ENCODE measurements at places on chromosomes 7 and 10.

DNA sequence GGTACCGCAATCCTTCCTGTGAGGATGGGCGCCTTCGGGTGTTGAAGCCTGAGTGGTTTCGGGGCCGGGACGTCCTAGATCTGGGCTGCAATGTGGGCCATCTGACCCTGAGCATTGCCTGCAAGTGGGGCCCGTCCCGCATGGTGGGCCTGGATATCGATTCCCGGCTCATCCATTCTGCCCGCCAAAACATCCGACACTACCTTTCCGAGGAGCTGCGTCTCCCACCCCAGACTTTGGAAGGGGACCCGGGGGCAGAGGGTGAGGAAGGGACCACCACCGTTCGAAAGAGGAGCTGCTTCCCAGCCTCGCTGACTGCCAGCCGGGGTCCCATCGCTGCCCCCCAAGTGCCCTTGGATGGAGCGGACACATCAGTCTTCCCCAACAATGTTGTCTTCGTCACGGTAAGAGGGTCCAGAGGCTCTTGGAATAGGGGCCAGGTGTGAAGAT, 1.7 kb downstream of the MEPCE start:
- no peak for DNase-seq

DNA sequence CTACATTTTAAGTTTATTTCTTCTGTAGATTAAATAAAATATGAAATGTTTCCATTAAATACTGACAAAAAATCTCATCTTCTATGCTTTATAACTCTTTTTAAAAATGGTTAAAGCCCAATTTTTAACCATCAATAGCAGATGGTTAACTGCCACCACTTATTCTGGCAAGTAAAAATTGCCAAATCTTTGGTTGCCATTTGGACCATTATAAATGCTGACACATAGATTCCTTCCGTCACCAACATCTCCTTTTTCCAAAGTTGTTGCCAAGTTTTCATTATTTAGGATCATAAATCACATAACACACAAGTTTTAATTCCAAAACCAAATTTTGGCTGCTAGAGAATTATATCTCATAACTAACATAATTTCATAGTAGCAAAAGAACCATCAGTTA, 1614.3 kb downstream of the REEP3 start:
- no peak for DNase-seq

- DNase-seq = no peak
Measured at GRCh38 chr7:158452331-158452730, 135.3 kb downstream of the PTPRN2 start.

DNA sequence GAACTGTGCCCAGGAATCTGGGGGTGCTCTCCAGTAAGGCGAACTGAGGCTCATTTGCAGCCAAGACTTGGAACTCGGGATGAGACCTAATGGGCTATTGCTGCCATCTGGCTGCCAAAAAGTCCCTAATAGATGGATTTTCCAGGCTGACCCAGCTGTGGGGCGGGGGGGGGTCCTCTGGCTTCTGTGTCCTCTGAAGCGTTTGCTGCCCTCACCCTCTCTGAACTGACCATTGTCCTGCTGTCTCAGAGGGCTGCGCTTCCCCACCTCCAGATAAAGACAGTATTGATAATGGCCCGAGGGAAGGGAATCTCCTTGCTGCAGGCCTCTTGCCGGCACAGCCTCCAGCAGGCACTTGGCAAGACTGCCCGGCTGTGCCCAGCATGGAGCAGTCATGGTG, 46.6 kb downstream of the CLEC2L start:
- no peak for DNase-seq

GRCh38 chr7:100467638-100468373, 3.7 kb upstream of the SPACDR start:
- DNase-seq = no peak

DNA sequence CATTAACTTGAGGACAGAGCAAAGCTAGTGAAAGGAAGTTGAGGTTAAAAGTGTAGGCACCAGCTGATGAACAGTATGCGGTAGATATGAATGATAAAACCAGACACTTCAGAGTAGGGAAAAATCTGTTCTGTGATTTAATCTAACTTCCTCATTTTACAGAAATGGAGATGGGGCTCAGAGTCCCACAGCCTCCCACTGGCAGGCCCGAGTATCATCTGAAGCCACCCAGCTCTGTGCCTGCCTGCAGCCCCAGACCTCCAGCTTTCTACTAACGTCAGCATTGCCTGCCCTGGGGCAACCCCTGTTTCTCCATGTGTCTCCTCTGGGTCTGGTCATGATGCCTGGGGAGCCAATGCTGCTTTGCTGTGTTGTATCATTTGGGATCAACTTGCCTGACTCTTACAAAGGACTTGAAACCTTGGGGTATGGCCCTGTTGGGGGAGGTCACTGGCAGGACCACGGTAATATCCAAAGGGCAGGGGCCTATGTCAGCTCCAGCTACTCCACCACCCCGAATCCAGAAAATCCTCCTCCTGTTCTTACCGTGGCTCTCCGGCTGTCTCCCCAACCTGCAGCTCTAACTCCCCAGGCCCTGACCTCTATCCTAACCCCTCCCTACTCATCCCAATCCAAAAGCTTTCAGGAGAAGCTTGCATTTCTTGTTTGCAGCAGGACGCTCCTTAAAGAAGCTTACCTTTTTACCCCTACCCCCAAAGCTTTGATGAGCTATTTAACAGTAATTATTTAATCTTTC, 56.2 kb upstream of the NPY start:
- no peak for DNase-seq

- no peak for DNase-seq
Measured at GRCh38 chr7:95631527-95631926, 35.2 kb upstream of the PDK4 start.

DNA sequence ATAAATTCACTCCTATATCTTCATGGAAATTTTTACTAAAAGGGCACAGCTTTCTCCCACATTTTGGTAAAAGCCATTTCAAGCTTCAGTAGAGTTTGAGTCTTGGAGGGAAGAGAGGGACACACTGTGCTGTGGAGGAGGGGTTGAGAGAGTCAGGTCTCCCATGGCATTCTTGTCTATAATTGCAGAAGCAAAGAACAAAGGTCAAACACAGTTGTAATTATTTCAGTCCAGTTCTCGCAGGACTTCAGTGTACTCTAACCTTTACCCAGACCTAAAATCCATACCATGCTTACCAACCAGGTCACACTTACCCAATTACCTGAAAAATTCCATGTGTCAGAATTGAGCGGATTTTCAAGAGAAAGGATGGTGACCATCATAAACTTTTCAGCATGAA, 298.4 kb downstream of the XPNPEP1 start:
- no peak for DNase-seq

DNA sequence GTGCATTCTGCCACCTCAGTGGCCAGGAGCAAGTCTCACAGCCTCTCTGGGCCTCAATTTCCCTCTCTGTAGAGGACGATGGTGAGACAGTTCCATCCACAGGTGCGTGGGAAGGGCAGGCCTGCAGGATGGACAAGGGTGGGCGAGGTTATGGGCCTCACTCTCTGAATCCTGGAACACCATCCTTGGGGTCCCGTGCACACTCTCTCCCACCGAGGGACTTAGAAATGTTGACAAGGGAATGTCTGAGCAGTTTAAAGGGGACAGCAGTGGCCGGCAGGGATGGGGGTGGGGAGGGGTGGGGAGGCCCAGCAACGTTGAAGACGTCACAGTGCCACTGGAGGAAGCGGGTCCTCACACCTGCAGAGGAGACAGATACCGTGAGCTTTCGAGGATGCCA, 111.5 kb downstream of the FOXL3 start:
- no peak for DNase-seq

- no peak for DNase-seq
Measured at GRCh38 chr10:75038335-75038734, 73.1 kb upstream of the SAMD8 start.

DNA sequence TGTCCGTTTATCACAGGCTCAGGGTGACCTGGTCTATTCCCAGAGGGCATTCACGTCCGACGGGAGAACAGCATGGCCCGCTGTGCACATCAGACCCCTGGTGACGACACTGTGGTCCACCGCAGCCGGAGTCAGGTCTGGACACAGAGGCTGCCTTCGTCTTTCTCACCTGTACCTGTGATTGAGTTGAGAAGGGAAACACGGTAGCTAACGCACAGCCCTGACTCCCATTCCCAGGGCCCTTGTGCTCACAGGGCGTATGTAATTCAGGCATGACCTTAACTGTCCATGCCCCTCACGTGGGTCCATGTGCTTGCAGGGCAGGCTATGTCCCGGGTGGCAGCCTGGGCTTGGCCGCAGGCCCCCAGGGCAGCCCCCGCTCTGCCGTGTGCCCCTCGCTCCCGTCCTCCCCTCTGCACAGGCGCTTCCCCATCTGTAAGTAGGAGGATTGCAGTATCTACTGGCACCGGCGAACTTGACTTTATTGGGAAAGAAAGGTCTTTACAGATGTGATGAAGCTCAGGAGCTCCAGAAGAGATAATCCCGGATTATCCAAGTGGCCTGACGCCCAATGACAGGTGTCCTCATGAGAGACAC, 221.3 kb upstream of the TCERG1L start:
- DNase-seq = no peak

DNA sequence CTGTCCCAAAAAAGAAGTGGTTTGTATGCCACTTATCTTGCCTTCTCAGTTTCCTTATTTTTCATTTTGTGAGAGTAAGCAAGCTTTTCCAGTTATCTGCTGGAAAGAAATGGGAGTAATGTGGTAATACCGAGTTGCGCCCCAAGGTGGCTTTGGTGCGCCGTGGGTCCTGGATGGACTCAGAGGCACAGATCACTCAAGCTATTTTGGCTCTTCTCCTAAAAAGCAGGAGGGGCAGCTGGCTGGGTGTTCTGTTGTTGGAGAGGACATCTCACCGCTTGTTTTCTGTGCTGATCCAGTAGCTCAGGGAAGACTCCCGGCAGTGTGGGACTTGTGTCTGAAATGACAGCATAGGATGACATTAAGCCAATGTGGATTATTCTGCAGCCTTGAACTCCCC, 16.4 kb downstream of the PRKRIP1 start:
- peak; percentile 59 for DNase-seq

DNA sequence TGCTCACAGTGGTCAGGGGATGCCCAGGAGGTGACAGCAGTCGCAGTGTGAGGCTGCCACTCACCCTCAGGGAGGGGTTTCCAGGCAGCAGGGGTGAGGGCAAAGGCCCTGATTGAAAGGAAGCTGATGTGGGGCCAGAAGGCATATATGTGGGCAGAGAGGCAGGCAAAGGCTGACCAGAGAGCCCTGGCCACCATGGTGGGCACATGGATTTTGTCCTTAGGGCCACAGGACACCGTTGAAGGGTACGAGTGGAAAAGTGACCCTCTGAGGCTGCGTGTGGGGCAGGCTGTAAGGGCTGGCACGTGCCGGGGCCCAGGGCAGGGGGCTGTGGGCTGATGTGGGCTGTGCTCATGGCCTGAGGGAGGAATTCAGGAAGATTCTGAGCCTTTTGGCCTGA, 57.5 kb upstream of the ZNF32 start:
- DNase-seq = no peak

DNA sequence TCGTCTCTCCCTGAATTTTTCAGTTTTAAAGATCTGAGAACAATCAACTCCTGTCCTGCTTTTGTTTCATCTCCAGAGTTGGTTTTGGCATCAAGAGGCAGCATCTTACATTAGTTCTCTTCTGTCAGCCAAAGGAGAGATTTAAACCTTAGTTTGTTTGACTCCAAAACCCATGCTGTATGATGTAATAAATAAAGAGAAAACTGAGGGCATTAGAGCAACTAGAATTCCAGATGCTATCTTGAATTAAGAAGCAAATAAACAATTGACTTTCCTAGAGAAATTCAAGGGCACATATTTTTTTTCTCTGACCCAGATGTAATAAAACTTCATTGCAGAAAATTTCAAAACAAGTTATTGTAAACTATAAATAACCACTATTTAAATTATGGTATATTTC, 54.4 kb downstream of the INHBA start:
- DNase-seq = no peak

DNA sequence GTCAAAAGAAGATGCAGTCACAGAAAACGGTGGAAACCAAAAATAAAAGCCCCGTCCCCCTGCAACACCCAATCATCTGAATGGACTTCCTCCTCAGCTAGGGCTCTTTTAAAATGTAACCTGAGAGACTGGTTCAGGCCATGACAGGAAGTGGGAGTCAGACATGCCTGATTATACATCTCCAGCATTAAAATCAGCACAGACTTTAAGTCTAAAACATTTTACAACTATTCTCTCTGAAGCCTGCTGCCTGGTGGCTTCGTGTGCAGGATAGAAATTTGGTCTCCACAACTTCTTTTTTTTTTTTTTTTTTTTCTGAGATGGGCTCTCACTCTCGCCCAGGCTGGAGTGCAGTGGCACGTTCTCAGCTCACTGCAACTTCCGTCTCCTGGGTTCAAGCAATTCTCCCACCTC, 30.3 kb downstream of the HACD1 start:
- DNase-seq = no peak
